Neural progenitor cell (in vitro differentiated cells): ENCODE measurements at places on chromosomes 5 and 9.

GRCh38 chr5:139638736-139639618 lies 9.2 kb upstream of the CXXC5 start:
- DNase-seq, result peak; percentile 42

GRCh38 chr5:154472871-154473580 lies 5.0 kb downstream of the HAND1 start:
- peak; percentile 47 for DNase-seq

- DNase-seq, result no peak
These were observed 22.7 kb upstream of the NDUFS4 start for GRCh38 chr5:53537711-53538110.

DNA sequence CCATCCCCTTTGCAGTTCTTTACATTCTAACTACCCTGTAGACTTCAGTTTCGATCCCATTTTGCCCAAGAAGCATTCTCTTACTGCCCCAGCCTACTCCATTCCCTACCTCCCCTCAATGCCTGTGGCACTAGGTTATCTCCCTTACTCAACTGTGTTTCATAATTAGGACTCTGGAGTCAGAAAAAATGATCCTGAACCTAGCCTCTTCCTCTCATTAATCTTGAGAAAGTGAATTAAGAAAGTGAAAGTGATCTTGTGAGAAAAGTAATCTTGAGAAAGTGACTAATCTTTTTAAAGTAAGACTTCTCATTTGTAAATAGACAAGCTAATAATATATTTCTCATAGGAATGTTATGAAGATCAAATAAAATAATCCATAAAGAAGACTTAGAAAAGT lies 444.0 kb upstream of the TRPC7 start:
- DNase-seq, result no peak

DNA sequence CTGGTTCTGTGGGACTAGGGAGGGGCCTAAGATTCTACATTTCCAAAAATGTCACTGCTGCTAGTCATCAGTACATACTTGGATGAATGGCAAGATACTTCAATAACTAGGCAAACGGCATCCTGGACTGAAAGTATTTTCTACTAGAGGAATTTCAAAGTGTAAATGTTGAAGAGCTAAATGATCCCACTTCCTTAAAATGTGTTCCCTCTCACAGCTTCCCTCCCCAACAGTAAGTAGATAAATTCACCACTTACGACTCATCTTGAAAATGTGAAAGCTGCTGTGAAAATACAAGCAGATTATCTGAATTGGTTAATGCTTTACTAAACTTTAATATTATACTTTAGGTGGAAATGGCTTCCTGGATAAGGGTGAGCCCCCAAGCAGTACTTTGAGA lies 1571.5 kb upstream of the WWC1 start:
- DNase-seq, result no peak

DNA sequence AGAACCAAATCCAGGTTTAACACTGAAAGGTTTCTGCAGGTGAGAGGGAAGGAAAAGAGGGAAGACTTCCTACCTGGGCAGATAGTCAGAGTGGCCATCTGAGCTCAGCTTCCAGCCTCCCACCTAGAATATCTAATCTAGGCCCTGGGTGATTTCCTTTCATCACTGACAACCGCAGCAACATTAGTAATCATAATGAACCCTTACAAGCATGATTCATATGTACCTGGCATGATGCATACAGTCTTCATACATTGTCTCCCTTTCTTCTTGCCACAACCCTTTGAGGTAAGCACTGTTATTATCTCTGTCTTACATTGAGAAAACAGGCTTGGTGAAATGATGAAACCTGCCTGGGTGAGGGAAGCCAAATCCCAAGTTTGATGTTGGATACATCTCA lies 13.5 kb downstream of the AFAP1L1 start:
- no peak for DNase-seq

DNA sequence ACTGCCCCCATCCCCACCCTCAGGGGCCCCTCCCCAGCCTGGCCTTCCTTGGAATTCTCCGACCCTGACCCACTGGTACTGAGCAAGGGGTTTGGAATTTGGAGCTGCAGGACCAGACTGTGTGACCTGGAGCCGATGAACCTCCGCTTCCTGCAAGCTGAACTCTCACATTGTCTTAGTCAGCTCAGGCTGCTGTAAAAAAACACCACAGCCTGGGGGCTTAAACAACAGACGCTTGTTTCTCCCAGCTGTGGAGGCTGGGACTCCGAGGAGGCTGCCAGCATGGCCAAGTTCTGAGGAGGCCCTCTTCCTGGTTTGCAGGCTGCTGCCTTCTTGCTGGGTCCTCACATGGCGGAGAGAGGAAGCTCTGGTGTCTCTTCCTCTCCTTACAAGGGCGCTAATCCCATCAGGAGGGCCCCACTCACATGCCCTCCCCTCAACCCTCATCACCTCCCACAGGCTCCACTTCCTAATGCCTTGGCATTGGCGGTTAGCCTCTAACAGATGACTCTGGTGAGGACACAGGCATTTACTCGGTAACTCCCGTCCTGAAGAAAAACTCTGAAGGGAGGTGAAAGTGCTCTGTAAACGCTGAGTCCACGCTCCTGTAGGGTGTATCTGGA lies 42.4 kb downstream of the C5orf15 start:
- DNase-seq, result no peak

DNA sequence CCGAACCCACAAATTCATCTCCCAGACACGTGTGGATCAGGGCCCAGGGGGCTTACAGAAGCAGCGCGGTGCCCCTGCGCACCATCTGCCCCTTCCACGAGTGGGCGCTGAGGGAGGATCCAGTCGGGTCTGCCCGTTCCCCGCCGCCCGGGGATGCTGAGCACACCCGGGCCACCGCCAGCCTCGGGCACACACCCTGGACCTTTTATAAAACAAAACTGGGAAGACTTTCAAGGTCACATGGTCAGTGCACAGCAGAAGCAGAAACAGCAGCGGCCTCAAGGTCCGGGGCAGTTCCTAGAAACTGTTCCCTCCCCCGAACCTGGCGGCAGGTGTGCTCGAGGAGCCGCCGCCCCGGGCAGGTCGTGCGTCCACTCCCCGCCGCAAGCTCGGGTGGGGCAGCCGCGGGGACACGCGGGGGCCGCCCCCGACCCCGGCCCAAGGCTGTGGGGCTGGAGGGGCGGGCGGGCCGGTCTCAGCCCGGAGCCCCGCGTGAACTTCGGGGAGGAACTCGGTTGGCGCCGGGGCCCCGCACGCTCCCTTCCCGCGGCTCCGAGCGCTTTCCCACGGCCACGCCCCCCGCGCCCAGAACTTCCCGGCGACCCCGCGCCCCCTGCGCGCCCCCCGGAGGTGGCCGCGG lies 633 bp upstream of the PPP1R26 start:
- peak; percentile 50 for DNase-seq

- peak; percentile 14 for DNase-seq
These were observed 84.9 kb downstream of the ISL1 start for GRCh38 chr5:51468196-51468595.

DNA sequence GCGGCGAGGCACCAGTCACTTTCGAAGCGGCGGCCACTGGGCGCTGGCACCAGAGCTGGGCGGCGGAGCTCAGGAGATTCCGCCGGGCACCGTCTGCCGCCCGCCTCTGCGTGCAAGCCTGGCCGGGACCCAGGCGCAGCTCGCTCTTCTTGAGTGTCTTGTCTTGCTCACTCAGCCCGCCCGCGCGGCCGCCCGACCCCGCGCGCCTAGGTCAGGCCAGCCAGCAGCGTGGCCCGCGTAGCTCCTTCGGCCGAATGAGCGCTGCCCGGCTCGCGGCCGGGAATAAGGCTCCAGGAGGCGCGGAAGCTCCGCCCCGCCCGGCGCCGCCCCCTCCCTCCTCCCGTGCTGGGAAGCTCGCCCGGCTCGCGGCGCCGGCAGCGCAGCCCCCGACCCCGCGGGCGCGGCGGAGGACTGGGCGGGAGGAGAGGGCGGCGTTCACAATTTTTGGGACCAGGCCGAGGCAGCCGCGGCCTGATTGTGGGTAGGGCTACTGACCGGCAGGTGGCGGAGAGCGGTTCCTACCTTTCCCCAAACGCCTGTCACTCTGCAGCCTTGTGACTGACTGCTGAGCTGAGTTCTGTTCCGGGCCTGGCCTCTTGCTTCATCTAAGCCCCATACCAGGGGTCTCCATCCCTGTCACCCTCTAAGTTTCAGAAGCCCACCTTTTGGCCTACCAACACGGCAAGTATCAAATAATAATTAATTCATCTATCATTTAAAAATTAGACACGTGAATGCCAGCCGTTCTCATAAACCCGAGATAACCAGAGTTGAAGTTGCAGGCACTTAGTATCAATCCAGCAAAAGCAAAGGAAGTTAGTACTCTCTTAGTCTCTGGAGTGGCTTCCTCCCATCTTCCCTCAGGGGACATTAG lies at the start of gene HBEGF:
TSS of gene HBEGF (minus strand) at position 256 of the 874 bp plus-strand sequence. CDS start 275 bp downstream, outside the sequence.
- peak; percentile 97 for DNase-seq

GRCh38 chr5:151800532-151800931 lies 28.8 kb downstream of the G3BP1 start:
- no peak for DNase-seq

DNA sequence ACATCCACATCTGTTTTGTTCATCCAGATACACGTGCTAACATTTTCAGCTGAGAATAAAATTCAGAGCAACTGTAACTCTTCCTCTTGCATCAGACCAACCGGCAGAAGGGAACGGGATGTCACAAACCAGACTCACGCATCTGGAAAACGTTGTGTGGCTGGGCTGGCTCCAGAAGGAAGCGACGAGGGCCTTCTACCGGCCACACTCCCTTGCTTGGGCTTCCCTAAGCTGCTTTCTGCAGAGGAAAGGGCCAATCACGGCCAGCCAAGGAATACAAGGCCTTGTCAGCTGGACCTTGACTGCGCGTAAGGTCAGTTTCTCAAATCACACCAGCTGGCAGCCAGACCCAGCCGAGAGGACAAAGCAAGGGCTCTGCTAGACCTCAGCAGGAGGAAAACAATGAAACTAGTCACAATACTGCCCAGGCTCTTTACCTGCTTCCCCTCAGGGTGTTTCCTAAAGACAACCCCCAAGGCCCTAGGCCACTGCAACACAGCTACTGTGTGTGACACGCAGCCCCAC lies 106.1 kb downstream of the THBS4 start:
- peak; percentile 91 for DNase-seq

GRCh38 chr9:114364134-114365041 lies 23.4 kb downstream of the AKNA start:
- DNase-seq, result no peak

DNA sequence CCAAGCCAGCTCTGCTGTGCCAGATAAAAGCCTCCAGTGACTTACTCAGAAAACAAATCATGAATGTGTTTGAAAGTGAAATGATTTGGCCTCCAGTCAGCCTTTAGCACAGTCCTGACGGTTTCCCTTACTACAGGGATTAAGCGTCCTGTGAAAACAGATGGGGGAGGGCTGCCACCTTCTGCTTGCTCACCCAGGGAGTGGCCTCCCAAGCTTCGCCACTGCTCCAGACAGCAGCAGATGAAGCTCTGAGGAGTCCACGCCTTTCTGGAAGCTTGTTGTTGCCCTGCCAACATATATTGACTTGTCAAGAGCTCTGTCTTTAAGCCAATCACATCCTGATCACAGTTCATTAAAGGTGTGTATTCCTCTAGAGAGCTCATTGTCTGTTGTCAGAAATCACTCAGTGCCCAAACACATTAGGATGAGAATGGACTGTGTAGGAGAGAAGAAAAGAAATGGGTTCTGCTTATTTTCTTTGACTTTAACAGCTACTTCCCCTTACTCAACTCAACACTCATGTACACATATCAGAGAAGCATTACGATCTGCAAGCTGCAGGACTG lies 4.9 kb upstream of the FYB1 start:
- DNase-seq, result peak; percentile 33

DNA sequence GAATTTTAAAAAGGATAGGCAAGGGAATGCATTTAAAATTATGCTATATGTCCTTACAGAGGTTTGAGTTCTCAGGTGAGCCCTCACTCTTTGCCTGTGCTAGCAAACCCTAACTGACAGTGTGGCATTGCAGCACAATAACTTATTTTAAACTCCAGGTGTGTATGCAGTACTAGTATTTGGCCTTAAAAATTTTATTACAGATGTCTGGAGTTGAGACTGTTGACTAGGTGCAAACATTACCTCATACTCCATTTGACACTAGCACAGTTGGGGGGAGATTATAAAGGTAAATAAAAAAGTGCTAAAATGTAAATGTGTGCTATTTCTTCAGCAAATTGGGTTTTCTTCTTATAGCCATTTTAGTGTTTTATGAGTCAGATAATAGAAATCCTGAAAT lies 407.7 kb downstream of the SH3GL2 start:
- DNase-seq, result no peak

- no peak for DNase-seq
These were observed 21.0 kb downstream of the RMI1 start for GRCh38 chr9:84001621-84002020.

DNA sequence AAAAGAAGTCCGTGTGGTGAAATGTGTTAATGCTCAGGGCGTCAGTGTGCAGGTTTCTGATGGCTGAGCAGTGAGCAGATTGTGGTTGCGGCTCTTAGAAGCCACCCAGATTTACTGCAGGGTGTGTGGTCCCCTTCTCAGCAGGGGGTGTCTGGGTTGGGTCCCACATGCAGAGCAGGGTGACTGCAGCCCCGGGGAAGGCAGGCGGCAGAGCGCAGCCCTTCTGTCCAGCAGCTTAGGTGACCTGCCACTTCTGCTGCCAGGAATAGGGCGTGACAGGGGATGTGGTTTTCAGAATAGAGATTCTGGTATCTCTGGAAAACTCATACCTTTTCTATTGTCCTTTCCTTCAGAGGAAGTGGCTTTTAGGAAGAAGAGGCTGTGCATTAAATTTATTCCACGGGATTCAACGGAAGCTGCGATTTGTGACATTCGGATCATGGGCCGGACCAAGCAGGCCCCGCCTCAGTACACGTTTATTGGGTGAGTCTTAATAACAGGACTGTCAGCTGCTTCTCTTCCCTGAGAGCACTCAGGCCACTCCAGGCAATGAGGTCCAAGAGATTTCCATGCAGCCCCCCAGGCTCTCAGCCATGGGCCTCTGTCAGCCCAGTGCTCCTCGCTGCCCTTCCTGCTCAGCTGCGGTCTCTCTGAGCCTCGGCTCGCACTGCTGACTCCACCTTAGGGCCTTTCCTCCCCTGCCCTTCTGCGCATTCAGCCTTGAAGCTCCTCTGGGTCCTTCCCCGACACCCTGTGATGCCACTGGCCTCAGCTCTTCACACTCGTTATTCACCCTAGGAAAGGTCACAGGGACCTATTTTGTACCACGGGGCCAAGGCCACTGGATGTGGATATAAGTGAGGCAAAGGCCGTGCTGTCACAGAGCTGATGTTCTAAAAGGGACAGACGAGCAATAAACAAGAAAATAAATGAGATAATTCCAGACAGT lies 65.4 kb downstream of the MVB12B start:
- DNase-seq, result no peak

DNA sequence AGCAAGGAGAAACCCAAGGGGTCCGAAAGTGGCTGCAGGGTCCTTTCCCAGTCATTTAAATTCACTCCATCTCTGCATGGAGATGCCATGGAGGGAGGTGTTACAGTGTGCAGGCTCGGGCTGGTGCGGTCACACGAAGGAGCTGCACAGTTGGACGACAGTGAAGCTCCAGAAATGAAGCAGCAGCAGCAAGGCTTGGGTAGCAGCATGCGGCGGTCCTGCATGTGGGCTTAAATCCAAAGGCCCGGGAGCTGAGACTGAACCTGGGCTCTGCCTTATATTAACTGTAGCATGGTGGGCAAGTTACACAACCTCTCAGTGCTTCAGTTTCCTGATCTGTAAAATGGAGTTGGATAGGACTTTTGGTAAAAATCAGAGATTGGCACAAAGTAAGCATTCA lies 51.4 kb downstream of the APBA1 start:
- DNase-seq, result no peak

- DNase-seq, result no peak
These were observed 33.1 kb downstream of the NNT start for GRCh38 chr5:43636076-43636475.
